ENCODE measurements at places on chromosomes 3 and 15.

GRCh38 chr3:187062526-187063177, 76.6 kb downstream of the RPL39L start:
- peaks cover 7% of the 10 kb centered on the region for H3K36me3 ChIP-seq
- peaks cover 8% of the 10 kb centered on the region for H3K27me3 ChIP-seq
- H3K4me3 ChIP-seq: no peak overlapping the region
- no peak overlapping the region for H3K27ac ChIP-seq
- peaks cover 24% of the 10 kb centered on the region for H3K4me1 ChIP-seq
- no peak for DNase-seq

DNA sequence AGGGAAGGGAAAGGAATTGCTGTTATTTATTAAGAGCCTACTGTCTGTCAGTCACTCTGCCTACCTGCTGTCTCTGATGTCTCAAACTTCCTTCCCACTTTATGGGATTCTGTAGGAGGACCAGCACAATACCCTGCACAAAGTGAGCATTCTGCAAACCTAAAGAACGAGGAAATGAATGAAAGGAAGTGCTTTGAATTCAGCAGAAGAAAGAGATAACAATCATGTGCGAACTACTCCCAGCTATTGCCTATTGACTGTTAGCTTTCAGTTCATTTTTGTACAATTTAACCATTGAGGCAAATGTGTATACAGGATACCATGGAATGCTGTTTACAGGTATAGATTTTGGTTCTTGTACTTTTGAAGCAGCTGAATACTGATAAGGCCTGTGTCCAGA, 66.8 kb downstream of the CMSS1 start:
- H3K4me1 ChIP-seq: no peaks in the 10 kb centered on the region
- no peaks in the 10 kb centered on the region for H3K36me3 ChIP-seq
- no peaks in the 10 kb centered on the region for H3K27me3 ChIP-seq
- H3K27ac ChIP-seq: no peak overlapping the region

GRCh38 chr3:194631696-194632095, 1.5 kb downstream of the TMEM44 start:
- peaks cover 2% of the 10 kb centered on the region for H3K27me3 ChIP-seq
- peaks cover 8% of the 10 kb centered on the region for H3K36me3 ChIP-seq
- no peak overlapping the region for H3K27ac ChIP-seq
- DNase-seq: no peak
- H3K4me3 ChIP-seq: no peak overlapping the region
- no peaks in the 10 kb centered on the region for H3K4me1 ChIP-seq

- H3K4me1 ChIP-seq: peaks cover 3% of the 10 kb centered on the region
- peaks cover 2% of the 10 kb centered on the region for H3K27me3 ChIP-seq
- H3K27ac ChIP-seq: no peak overlapping the region
Measured at GRCh38 chr15:31571676-31572075, 245.0 kb downstream of the KLF13 start.

- H3K27ac ChIP-seq: no peak overlapping the region
- peaks cover 2% of the 10 kb centered on the region for H3K4me1 ChIP-seq
- peaks cover 2% of the 10 kb centered on the region for H3K27me3 ChIP-seq
- DNase-seq: no peak
- no peaks in the 10 kb centered on the region for H3K36me3 ChIP-seq
Measured at GRCh38 chr3:132407025-132407424, 10.3 kb upstream of the DNAJC13 start.

DNA sequence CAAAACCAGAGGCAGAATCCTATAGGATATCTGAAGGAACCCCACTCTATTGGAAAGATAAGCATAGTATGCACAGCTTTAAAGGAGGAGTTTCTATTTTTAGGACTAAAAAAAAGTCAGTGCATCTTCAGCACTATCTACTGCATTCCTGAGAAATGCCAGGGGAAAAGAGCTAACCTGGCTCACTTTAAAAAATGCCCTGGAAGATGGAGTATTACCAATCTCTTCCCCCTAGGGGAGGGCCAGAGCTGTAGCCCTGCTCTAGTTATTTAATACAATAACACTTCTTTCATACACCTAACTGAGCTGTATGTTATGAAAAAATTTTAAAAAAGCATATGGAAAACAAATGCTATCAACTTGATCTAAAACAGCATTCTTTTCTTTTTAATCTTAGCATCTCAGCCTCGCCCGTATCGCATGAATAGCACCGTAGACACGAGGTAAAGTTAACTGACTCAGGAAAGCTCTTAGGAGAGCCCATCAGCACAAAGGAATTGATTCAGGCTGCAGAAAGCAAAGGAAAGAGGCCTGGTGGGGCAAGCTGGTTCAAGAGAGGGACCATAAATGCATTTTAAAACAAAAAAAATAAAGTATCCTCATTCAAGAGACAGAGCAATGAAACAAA, 50.2 kb downstream of the TGM4 start:
- H3K4me3 ChIP-seq: no peak overlapping the region
- H3K27me3 ChIP-seq: no peaks in the 10 kb centered on the region
- no peak for DNase-seq

DNA sequence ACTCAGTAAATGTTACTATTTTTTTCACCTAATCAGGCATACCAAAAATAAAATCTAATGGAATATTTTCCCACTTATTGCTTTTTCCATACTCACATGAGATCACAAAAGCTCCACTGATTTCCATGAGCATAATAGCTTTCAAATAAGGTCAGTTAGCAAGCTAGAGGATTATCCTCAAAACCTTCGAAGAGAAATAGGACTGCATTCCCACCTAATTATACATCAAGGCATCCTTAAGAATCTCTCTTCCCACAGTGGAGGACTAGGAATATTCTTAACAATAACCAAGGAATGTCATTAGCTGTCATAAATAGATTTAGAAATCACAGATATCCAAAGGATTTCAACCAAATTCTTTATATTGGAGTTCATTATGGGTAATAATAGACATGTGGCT, 127.9 kb upstream of the STT3B start:
- H3K27me3 ChIP-seq: no peaks in the 10 kb centered on the region
- DNase-seq: no peak
- no peaks in the 10 kb centered on the region for H3K36me3 ChIP-seq
- H3K27ac ChIP-seq: no peak overlapping the region
- H3K4me1 ChIP-seq: no peaks in the 10 kb centered on the region

DNA sequence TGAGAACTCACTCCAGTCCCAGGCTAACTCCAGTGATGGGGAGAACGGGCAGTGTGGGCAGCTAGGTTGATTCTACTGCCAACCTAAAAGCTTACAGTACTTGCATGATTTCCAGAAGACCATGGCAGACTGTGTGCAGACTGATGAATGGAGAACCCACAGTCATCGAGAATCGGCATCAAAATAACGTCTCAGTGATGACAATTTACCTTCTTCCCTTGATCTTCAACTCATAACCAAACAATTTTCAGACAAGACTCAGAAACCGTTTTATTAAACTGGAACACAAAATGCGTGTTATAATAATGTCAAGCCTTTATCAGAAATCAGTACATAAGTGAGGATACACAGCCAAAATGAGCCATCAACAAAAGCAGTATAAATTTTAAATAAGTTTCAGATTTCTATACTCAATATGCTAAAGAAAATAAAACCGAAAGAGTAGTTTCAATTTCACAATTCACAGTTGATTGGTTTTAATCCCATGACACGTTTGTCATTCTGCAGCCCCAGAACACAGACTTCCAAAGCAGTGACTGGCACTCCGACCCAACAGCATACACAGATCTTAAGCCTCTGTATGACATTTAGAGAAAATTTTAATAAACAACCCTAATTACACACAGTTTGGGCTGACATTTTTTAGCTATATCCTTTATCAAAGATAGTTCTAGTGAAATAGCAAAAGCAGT, 54.5 kb downstream of the ZMAT3 start:
- DNase-seq: no peak
- H3K27ac ChIP-seq: no peak overlapping the region
- H3K27me3 ChIP-seq: peaks cover 2% of the 10 kb centered on the region
- H3K4me1 ChIP-seq: peaks cover 1% of the 10 kb centered on the region
- no peak overlapping the region for H3K4me3 ChIP-seq

DNA sequence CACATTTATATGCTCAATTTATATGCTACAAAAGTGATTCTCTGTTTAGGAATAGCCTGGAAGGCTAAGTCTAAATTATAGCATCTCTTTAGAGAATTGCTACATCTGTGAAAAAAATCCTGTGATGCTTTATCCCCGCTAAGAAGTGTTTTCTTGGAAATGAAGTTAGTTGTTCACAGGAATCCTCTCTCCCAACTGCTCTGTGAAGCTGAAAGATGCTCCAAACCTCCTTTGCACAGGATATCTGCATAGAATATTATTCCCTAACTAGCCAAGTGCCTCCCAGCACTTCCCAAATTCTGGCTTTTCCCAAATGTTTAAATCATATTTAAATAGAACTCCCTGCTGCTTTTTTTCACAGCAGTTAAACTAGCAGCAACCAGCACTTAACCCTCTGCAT, 132.2 kb downstream of the SRGAP3 start:
- no peak overlapping the region for H3K27ac ChIP-seq
- H3K27me3 ChIP-seq: peaks cover 7% of the 10 kb centered on the region
- H3K36me3 ChIP-seq: peaks cover 19% of the 10 kb centered on the region
- H3K4me3 ChIP-seq: no peak overlapping the region
- DNase-seq: no peak

DNA sequence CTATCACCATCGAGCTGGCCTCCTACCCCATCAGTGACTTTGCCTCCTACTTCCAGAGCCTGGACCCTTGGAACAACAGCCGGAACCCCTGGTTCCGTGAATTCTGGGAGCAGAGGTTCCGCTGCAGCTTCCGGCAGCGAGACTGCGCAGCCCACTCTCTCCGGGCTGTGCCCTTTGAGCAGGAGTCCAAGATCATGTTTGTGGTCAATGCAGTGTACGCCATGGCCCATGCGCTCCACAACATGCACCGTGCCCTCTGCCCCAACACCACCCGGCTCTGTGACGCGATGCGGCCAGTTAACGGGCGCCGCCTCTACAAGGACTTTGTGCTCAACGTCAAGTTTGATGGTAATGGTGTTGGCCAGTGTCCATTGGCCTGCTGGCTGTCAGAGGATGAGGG, 6.1 kb downstream of the GRM2 start:
- no peak overlapping the region for H3K27ac ChIP-seq
- H3K36me3 ChIP-seq: peaks cover 28% of the 10 kb centered on the region
- peaks cover 42% of the 10 kb centered on the region for H3K4me1 ChIP-seq
- no peak overlapping the region for H3K4me3 ChIP-seq
- H3K27me3 ChIP-seq: peaks cover 13% of the 10 kb centered on the region

- DNase-seq: no peak
- H3K27me3 ChIP-seq: no peaks in the 10 kb centered on the region
- H3K36me3 ChIP-seq: no peaks in the 10 kb centered on the region
- H3K4me1 ChIP-seq: peaks cover 9% of the 10 kb centered on the region
- H3K4me3 ChIP-seq: no peak overlapping the region
Measured at GRCh38 chr3:30114918-30115317, 491.5 kb upstream of the TGFBR2 start.

DNA sequence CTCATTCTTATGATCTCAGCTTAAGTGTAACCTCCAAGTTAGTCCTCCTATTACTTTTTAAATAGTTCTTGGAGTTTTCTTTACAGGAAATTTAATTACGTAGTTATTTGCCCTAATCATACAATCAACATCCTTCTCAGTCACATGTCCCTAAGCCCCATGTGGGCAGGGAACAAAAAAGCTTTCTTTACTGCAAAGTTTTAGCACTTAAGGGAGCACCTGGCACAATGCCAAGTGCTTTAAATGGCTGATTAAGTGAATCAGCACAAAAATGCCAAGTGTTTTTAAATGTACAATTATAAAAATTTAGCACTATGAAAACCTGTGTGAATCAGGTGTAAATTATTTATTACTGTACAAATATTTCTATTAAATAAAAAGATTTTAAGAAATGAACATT, 445.3 kb downstream of the C3orf38 start:
- H3K27me3 ChIP-seq: no peaks in the 10 kb centered on the region
- H3K4me3 ChIP-seq: no peak overlapping the region
- no peak overlapping the region for H3K27ac ChIP-seq
- H3K4me1 ChIP-seq: peaks cover 7% of the 10 kb centered on the region
- DNase-seq: no peak

DNA sequence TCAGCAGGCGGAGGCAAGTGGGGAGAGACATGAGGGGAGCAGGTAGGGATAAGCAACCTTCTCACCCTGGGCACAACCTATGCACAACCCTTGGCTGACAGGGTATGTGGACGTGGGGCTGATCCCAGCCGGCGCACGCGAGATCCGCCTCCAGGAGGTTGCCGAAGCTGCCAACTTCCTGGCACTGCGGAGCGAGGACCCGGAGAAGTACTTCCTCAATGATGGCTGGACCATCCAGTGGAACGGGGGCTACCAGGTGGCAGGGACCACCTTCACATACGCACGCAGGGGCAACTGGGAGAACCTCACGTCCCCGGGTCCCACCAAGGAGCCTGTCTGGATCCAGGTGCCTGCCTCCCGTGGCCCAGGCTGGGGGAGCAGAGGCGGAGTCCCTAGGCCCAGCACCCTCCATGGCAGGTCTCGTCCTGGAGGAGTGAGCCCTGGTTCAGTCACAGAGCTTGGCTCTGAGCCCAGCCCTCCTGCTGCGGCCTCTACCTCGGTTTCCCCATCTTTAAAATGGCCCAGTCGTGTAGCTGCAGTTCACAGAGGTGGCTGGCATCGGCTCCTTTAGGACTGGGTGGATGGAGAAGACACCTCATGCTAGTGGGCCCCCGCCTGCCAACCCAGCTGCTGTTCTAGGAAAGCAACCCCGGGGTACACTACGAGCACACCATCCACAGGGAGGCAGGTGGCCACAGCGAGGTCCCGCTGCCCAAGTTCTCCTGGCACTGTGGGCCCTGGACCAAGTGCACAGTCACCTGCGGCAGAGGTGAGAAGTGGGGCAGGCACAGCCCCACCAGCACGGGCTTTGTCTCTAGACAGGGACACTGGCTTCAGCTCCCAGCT, 96.0 kb downstream of the TBC1D2B start:
- no peak overlapping the region for H3K27ac ChIP-seq
- peaks cover 3% of the 10 kb centered on the region for H3K27me3 ChIP-seq
- DNase-seq: no peak
- no peaks in the 10 kb centered on the region for H3K36me3 ChIP-seq

- H3K4me1 ChIP-seq: no peaks in the 10 kb centered on the region
- H3K36me3 ChIP-seq: no peaks in the 10 kb centered on the region
- H3K4me3 ChIP-seq: no peak overlapping the region
Measured at GRCh38 chr3:31968927-31969418, 12.1 kb downstream of the OSBPL10 start.

- DNase-seq: peak; percentile 53
- H3K4me1 ChIP-seq: no peaks in the 10 kb centered on the region
- H3K27ac ChIP-seq: peak within 1 kb of the TSS; percentile 44
- peaks cover 16% of the 10 kb centered on the region for H3K27me3 ChIP-seq
- peak within 1 kb of the TSS; percentile 86 for H3K4me3 ChIP-seq
- no peaks in the 10 kb centered on the region for H3K36me3 ChIP-seq
Measured at GRCh38 chr3:71784914-71785531, at the start of gene PROK2. TSS of gene PROK2 (minus strand) at chr3:71785148. CDS start at chr3:71785052, 96 bp downstream.

DNA sequence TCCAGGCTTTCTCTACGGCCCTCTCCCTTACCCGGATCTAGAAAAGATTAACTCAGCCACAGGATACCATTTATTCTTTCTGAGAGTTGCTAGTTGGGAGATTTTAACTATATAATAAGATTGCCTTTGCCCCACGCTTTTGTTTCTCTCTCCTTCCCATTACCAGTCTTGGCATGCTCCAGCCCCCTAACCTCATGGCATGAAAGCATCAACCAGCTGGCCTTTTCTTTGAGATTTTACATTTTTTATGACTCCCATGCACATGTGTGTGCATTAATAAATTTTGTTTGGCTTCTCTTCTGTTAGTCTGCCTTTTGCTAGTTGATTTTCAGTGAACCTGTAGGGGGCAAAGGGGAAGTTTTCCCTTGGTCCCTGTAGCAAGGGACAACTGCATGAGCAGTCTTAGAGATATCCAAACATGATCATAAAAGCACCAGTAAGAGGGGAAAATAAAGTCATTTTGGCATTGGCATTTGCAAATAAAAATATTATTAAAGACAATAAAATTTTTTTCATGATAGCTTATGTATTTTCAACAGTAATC, 73.6 kb downstream of the OXSM start:
- no peak for DNase-seq
- H3K4me3 ChIP-seq: no peak overlapping the region
- no peaks in the 10 kb centered on the region for H3K27me3 ChIP-seq
